Activated B cell treated with CpG ODN at 0.5 μM for 24 hours (primary cell): ENCODE measurements at places on chromosomes 4 and X. TPM values are rescaled to one million over a fixed set of nuclear protein-coding genes. Genes with fewer than 3 reads are reported as not detected.

DNA sequence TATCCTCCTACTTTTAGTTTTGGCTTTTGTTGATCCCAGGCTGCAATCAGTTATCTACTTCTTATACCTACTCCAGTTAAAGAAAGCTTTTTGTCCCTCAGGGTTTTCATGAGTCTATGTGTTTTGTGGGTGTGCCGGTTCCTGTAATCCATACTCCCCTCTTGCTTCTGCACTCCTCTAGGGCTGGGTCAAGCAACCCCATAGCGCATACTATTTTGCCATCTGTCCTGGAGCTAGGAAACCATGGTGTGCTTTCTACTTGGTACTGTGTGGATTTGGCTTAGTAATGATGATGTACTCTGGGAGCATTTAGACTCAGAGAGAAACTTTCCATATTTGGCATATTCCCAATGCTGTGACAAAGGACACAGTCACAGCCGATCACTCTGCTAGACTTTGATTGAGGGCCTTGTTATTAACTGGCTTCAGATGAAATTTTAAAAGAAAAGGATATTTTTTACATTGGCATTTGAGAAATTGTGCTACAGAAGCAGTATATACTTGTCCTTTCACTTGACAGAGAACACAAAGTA is 86.1 kb upstream of the GRXCR1 start:
- H3K27me3 ChIP-seq = peaks cover 12% of the 10 kb centered on the region
- H3K4me3 ChIP-seq = no peak overlapping the region
- H3K27ac ChIP-seq = no peak overlapping the region
- no peak for DNase-seq
- H3K36me3 ChIP-seq = no peaks in the 10 kb centered on the region

GRCh38 chrX:25442499-25442898 is 426.7 kb upstream of the ARX start:
- no peak for DNase-seq
- no peaks in the 10 kb centered on the region for H3K36me3 ChIP-seq
- no peak overlapping the region for H3K27ac ChIP-seq
- no peak overlapping the region for H3K4me3 ChIP-seq
- no peaks in the 10 kb centered on the region for H3K4me1 ChIP-seq

The WDR17 gene
- 5.7 and 6.2 TPM in 2 replicates for total RNA-seq

The IL13RA2 gene
- not detected in 2 replicates for total RNA-seq
